ENCODE measurements at places on chromosomes 13 and 19.

DNA sequence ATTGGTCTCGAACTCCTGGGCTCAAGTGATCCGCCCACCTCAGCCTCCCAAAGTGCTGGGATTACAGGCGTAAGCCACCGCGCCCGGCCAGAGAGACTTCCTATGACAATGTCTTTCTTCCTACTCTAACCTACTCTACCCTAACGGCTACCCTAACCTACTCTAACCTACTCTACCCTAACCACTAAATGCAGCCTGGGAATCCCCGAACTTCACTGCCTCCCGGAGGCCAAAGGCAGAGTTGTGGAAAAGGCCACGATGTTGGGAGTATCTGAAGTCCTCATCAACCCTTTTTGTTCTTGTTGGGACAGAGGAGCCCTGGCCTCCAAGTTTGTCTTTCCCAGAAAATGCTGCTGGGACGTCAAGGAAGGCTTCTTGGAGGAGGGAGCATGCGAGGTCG is 967 bp upstream of the NR2C2AP start:
- no peak for DNase-seq

GRCh38 chr13:50587645-50588373 is 255.7 kb downstream of the DLEU7 start:
- no peak for DNase-seq

DNA sequence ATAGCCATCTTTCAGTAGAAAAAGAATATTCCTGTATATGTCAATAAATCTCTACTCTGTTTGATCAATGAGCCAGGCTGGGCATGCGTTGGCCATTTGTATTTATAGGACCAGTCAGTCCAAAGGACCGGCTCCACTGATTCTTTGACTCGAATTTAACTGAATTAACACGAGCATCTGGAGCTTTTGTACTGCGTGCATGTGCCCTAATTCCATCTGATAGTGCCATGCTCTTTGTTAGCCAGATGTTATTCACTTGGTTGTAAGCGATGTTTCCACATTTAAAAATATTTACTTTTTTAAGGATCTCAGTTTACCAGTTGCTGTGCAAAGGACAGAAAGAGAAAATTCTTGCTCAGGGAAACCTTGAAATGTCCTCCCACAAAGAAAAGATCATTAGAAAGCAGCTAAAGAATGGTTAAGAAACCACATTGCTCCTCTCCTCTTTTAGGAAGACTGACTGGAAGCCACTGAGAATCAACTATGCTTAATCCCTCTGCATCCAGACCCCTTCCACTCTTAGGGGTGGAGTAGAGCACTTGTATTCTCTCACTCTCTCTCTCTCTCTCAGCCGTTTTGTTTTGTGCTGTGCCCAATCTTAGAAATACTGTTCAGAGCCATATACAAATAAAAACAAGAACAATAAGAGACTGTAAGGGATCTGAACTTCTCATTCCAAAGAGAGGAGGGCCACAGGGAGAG is 165.8 kb downstream of the DCLK1 start:
- no peak for DNase-seq

GRCh38 chr13:109642358-109642757 is 144.0 kb downstream of the IRS2 start:
- DNase-seq: no peak

DNA sequence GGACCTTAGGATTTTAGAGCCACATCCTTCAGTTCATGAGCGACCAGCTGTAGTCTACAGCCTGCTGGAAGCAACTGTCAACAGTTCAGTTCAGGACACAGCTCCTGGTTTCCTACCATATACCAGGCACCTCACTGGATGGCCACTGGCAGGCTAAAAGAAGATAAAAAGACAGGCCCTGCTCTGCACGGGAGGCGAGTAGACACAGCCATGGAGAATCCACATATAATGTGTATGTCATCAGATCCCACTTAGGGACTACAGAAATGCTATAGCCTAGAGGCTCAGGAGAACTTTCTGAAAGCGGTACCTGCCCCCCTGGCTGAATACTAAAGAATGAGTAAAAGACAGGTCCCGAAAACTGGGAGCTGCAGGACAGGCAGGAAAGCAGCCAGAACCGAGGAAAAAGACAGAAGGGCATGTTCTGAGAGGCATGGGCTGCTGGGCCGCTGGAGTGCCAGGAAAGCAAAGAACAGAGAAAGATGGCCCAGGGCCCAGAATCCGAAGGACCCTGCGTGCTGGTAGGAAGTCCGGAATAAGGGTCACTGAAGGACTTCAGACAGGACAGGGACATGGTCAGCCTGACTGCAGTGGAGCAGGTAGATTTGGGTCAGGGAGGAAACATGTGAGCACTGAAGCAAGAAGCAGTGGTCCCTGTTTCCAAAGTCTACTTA is 23.5 kb downstream of the DZIP1 start:
- DNase-seq: no peak

GRCh38 chr13:32247887-32248286 is 67.3 kb downstream of the ZAR1L start:
- DNase-seq: no peak

DNA sequence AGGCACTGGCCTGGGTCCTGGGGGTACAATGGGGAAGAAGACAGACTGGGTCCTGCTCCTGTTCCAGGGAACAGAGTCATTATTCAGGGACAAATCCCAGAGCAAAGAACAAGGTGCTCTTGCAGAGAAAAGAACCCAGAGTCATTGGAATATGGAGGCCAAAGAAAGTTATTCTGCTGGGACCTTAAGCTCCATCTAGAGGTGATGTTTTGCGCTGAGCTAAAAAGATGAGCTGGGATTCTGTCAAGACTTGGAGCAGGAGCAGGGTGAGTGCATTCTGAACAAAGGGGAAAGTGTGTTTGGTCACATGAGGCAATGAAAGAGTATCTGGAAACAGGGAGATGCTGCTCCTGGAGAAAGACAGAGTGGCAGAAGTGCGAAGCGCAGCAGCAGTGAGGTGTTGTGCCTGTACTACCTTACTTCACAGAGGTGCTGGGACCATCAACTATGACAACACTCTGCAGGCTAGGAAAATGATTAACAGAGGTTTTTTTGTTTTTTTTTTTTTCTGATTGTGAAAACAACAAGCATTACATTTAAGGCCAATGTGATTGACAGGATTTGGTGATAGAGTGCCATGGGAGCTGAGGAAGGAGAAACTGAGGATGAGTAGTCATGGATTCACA is 95.3 kb upstream of the TNFSF11 start:
- DNase-seq: no peak

DNA sequence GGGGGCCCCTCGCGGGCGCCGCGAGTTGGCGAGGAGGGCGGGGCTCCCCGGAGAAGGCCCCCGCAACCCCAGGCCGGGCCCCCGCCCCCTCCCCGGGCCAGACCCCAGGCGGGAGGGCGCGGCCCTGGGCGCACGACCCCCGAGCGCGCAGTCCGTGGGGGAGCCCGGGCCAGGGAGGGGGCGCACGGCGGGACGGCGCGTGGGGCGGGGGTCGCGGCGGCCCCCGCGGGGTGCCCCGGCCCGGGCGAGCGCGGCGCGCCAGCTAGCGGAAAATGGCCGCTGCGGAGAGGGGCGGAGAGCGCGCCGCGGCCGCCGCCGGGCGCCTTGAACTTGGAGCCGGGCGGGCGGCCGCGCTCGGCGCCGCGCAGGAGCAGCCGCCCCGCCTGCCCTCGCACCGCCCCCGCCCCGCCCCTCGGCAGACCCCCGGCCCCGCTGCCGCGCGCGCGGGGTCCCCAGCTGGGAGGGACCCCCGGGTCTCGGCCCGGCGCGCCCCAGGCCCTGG is 6.4 kb upstream of the NFIC start:
- DNase-seq: peak; percentile 55

- no peak for DNase-seq
These were observed 10.7 kb downstream of the RFXAP start for GRCh38 chr13:36829753-36830152.

DNA sequence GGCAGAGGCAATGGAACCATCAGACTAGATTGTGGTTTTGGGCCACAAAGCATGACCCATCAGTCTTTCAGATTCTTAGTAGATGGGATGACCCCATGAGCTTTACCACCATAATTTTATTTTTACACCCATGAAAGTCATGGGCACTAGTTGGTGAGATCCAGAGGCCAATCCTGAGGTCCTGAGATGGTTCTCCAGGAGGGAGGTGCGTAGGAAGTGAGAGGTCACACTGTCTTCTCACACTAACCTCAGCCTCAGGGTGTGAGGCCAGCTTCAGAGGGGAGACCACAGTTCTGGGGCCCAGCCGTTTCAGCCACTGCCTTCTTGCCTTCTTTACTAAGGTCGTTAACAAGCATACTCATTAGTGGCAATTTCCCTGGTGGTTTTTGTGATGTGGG is 106.4 kb downstream of the AKAP11 start:
- no peak for DNase-seq

- no peak for DNase-seq
These were observed 6.3 kb downstream of the RPL36 start for GRCh38 chr19:5696196-5697021.

- no peak for DNase-seq
These were observed 230.8 kb downstream of the TSHZ3 start for GRCh38 chr19:31118287-31118955.

DNA sequence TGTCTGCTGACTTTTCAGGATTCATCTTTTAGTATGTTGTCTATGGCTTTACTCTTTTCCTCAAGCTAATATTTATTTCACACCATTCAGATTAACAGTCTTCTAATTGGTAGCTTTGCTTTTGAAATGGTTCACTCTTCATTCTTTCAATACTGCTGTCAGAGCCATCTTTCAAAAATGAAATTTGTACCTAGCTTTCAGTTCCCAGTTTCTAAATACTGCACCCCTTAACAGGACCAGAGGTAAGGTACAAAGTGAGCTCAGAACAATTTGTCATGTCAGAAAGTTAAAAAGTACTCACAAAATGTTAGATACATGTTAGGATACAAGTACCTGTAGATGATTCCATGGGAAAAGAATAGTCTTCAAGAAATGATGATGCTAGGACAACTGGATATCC is 83.0 kb downstream of the FNDC3A start:
- no peak for DNase-seq

DNA sequence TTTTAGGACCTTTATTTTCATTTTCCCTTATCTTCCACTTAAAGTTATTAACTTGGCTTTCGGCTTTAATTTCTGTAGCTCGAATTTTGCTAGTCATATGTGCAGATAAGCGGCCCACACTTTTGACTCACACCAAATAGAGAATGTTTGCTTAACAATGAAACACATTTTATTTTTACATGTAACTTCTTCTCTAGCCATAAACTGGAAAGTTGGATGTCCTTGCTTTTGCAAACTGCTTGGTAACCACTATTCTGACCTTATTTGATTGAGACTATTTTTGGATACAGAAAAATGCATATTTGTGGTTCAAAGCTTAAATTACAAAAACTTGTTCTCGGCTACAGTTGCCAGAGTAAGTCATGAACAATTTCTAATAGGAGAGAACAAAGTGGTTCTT is 600.0 kb downstream of the KCTD12 start:
- DNase-seq: no peak

- DNase-seq: no peak
These were observed 2.1 kb downstream of the PRRG2 start for GRCh38 chr19:49583239-49583638.

DNA sequence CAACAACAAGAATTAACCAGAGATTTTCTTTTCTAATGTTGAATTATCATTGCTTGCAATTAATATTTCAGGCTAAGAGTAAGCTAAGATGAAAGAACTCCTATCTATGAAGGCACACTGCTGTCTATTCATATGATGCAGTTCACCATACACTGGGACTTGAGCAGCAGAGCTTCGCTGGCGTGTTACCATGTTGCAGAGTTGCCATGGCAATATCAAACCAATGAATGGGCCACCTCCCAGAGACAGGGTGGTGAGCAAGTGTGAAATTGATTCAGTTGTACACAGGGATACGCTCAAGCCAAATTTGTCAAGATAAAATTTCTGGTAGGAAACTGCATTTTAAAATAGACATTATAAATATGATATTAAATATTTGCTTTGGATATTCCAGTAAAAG is 69.3 kb upstream of the MYO16 start:
- no peak for DNase-seq

DNA sequence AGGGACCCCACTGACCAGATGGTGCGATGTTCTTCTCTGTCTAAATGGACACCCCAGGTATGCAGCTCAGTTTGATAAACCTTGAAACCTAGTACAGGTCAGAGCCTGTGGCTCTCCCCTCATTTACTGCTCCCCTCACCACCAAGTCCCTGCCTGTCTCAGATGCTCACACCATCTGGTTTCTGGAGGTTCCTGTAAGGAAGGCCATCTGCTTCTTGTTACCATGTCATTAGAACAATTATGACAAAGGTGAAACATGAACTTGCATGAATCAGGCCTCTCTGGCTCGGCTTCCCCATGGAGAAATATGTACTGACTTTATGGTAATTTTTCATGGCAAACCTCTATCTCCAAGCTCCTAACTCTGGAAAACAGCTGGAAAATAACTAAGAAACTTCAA is 965.7 kb downstream of the UQCRFS1 start:
- DNase-seq: no peak

DNA sequence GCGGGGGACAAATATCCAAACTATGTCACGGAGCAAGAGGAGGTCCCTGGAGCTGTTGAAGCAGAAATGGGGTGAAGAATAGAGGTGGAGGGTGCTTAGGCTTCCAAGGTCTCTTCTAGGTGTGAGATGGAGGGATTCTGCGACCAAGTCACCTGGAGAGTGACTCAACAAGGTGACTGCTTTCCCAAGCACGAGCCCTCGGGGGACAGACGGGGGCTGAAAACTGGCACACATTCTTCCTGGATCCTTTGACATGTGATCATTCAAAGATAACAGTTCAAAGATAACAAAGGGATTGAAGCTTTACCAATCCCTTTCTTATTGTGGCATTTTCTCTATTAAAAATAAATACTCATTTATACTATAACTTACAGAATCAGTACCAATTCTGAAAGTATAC is 2.2 kb upstream of the TEX101 start:
- no peak for DNase-seq

DNA sequence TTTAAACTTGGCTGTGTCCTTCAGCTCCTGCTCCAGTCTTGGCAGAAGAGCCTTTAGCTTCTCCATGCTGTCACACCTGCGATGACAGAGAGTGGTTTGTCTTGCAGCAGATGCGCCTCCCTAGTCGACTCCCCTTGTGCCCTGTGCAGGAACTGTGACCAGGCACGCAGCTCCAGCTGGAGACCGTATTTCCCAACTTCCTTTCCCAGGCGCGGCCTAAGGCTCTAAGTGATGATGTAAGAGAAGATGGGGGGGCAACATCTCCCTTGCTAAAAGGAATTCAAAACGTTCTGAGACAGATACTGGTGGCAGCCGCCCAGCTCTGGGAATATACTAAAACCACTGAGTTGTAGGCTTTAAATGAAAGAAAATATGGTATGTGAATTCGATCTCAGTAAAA is 16.3 kb downstream of the DCUN1D2 start:
- DNase-seq: no peak
